ENCODE measurements at places on chromosomes 3 and 15.

GRCh38 chr15:38904298-38904697 is 339.7 kb upstream of the RASGRP1 start:
- no peak for DNase-seq

- no peak for DNase-seq
Measured at GRCh38 chr3:143184099-143184498, 64.5 kb downstream of the CHST2 start.

DNA sequence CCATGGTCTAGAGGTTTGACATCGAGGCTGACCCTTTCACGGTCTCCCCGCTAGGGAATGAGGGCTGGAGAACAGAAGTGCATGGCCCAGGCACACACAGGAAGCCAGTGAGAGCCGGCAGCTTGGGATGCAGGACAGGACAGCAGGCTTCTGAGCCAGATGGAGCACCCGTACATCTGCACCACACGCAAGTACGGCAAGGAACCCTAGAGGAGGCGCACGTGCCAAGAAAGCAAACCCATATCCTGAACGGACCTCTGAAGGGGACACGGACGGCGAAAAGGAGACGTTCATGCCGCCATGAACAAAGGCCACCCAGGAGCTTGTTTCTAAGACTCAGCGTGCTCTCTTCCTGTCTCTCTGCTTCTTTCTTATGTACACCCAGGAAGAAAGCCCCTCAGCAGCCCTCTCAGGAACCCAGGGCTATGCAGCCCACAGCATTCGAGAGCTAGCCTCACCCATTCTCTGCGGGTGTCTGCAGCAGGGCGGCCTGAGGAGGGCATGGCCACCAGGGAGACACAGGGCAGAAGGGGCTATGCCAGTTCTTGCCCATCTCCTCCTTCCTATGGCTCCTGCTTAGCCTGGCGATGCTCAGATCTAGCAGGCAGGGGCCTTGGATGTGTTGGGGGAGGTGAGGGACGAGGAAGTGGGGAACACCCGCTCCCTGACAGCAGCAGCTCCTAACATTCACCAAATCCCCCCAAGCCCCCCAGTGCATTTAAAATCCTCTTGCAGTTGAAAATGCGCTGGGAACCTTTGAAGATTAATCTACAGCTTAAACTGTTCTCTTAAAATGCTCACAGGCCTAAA is 81.3 kb downstream of the PCSK6 start:
- DNase-seq = no peak

GRCh38 chr3:185655426-185656320 is 69.6 kb downstream of the SENP2 start:
- DNase-seq = no peak

DNA sequence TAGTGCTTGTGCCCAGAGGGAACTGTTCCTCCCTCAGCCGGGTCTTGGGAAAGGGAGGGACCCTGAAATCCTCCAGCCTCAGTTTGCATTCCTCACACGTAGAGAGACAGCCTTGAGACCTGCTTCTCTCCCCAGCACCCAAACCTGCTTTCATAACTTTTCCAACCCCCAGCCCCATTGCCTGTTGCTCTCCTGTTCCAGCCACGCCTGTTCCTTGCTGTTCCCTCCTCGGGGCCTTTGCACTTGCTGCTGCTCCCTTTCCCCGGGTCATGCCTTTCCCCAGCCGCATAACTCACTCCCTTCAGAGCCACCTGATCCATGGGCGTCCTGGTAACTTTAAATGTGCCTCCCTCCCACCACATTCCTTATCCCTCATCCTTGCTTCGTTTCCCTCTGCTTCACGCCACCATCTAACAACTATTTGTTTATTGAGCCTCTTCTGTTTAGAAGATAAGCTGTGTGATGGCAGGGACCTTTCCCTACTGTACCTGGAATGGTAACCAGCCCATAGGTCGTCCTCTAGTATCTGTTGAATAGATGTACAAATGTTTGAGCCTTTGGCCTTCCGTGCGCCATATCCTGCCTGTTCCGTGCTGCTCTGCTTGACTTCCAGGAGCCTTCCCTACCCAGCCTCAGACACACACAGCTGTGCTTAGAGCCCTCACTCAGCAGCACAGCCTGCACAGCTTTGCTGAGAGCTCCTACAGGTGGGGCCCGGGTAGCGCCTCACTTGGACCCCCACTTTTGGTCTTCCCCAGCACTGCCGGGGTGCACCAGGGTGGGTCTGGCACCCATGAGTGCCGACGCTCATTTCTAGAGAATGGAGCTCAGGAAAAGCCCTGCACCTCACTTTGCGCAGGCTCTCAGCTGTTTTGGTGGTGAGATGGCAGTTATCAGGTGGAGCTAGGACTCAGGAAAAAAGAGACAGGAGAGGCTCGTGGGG is 60.2 kb downstream of the SCN5A start:
- no peak for DNase-seq

GRCh38 chr3:8619548-8619947 is 25.1 kb downstream of the SSUH2 start:
- DNase-seq = no peak

DNA sequence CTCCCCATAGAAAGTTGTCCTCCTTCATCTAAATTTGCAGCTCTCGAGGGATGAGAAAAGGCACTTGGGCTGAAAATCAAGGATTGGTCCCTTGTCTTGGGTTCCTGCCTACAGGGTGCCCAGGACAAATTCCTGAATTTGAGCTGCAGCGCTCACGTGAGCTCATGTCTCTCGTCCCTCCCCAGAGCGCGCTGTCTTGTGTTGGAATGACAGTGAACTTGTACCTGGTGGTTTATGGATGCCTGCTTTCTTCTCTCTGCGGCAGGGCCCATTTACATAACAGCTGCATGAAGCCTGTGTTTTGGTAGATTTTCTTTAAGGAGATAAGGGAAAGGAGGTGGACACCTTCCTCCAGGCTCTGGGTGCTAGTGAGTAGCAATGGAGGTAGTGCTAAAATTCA is 4.3 kb downstream of the RYR3 start:
- no peak for DNase-seq

DNA sequence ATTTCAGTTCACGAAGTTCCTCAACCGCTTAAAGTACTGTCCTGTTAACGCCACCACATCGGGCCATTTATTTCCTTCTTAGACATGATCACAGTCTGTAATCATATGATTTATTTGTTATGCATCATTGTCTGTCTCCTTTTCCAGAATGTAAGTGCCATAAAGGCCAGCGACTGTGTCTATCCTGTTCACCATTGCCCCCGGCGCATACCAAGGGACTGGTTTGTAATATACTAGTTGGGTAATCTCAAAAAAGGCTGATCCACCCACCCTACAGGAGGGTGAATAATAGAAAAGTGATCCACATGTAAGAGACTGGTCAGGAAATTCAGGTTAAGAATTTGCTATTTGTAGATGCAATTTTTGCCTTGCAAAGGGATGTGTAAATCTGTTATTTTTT is 41.9 kb downstream of the SLC6A20 start:
- DNase-seq = no peak

DNA sequence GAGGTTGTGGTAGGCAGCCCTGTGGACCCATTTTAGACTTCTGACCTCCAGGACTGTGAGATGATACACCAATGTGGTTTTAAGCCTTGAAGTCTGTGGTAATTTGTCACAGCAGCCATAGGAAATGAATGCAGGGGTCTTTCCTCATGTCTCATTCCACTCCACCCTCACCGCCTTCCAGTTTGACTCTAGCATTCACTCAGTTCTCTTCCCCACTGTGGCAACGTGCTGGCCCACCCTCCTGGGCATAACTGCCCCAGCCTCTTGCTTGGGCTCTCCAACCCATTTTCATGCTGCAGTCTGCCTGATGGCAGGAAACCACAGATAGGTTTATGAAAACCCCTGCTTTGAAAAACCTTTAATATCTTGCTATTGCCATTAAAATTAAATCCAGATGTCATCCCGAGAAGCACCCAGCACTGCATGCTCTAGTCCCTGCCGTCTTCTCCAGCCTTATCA is 7.3 kb upstream of the TRNT1 start:
- DNase-seq = no peak

DNA sequence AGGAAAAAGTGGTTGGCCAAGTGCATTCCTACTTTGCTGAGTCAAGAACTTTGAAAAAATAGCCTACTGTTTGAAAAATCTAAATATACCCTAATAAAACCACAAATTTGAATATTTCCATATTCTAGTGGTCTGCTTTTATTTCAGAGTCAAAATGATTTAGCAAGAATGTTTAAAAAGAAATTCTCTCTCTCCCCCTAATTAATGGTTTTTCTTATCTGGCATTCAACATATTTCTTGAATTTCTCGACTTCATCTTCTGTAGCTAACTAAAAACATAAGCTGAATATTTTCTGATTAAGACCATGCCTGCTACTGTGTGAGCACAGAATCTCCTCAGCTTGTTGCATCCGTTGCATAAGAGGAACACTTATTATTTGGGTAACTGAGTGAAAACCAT is 563.5 kb upstream of the TBL1XR1 start:
- no peak for DNase-seq

- no peak for DNase-seq
Measured at GRCh38 chr3:171854649-171855305, 11.6 kb downstream of the TMEM212 start.

- DNase-seq = no peak
Measured at GRCh38 chr15:77030928-77031375, 36.0 kb downstream of the PSTPIP1 start.
